Caco-2 (cell line): ENCODE measurements at places on chromosomes 5 and 9.

GRCh38 chr9:125293134-125293533 is 31.5 kb downstream of the GAPVD1 start:
- no peak for DNase-seq

DNA sequence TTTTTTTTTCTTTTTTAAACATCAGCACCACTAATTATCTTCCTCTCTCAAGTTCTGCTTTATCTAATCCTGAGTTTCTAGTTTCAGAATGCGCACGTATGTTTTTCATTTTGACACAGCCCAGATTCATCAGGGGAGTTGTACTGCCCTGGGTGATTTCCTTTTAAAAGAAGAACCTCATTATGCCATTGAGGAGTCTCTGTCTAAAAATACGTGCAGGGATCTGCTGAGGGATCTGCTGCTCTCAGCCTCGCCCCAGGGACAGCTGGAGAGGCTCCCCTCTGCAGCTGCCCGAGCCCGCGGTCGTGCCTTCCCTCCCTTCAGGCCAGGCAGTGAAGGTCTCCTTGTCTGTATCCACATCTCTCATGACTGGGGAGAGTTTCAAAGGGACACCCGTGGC is 273.1 kb downstream of the ARHGEF28 start:
- no peak for DNase-seq

DNA sequence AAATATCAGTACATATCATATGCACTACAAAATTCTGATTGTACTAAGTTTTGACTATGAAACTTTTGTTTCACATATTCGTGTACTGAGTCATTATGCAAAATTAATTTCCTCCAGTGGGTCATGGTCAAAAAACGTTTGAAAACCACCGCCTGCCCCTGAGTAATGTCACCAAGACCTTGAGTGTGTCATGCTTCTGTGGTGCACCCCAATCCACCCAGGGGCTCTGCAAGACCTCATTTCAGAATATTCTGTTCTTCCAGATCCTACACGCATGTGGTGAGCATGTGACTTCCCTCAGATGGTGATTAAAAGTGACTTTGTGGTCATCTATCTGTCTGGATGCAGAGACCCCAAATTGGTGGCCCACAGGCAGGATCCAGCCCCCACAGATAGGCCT is 31.0 kb downstream of the ABLIM3 start:
- DNase-seq, result no peak

GRCh38 chr5:102649731-102650130 is 105.4 kb upstream of the PAM start:
- DNase-seq, result no peak

DNA sequence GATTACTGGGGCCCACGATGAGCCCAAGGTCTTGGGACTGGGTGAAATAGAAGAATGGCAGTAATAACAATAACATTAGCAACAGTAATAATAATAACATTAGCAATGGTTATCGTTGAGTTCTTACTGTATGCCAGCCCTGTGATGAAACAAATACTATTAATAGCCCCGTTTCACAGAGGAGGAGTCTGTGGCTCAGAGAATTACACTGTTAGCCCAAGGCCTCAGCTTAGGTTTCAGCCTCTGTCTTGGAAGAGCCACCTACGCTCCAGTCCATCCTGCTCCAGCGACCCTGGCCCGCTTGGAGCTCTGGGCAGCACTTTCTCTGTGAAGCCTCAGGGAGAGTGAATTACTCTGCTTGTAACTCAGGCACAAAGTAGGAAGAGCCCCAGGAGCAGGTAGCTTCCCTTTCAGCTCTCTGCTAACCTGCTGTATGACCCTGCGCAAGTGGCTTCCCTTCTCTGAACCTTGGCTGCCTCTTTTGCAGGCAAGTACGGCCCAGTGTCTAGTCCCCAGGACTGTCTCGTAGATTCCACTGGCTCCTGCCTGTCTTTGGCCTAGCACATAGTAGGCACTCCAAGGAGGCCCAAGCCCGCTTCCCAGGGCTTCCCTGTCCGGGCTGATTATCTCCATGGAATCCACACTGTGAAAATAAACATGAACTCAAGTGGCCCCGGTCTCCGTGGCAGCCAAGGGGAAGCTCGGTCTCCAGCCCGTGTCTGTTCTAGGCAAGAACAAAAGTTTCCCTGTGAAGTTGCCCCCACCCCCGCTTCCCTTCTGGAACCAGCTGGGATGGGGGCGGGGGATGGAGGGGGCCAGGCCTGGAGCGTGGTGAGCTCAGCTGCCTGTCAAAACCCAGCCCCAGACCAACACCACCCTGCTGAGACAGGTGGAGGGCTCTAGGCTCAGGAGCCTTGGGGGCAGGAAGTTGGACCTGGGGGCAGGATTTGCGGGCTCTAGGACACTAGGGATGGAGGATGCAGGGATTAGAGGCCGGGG is 26.2 kb upstream of the LMX1B start:
- DNase-seq, result no peak

DNA sequence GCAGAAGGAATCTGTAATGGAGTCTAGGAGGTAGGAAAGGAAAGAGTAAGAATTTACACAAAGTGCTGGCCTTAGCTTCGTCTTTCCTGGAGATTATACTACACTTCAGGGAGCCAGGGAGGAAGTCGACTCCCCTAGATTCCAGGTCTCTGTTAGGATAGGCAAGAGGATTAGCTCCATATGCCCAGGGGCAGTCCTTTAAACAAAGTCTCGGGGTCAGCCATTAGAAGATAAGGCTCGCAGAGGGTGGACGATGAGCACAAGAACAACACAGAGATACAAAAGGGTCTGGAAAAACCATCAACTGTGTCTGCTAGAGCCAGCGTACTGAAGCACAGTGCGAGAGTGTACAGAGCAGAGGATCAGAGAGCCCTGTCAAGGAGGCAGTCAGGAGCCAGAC is 344.7 kb upstream of the TNC start:
- no peak for DNase-seq

GRCh38 chr5:41503860-41504259 is 6.5 kb downstream of the PLCXD3 start:
- no peak for DNase-seq

DNA sequence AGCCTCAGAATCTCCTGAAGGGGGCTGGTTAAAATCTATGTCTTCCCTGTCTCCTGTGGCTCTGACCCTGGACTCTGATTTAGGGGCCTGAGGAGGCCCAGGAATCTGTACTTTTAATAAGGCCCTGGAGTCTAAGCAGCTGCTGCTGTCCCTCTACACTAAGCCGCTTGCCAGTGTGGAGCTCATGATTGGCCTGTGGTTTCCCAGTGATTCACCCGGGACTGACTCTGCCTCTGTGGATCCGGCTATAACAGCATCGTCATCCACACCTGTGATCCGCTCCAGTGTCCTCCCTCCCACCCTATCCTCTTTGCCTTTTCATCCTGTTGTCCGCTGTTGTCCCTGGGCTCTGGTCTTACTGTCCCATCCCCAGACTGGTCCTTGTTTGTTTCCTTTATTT is 3.7 kb downstream of the SLC31A2 start:
- DNase-seq, result no peak

GRCh38 chr5:170860818-170861666 is 776 bp upstream of the RANBP17 start:
- DNase-seq, result no peak
